ENCODE measurements at places on chromosomes 7 and 10.
A peak's percentile ranks its signal among the peaks of the same experiment; 100 is the strongest.

GRCh38 chr7:27917774-27918314 is 177.9 kb downstream of the TAX1BP1 start:
- H3K36me3 ChIP-seq, result no peaks in the 10 kb centered on the region
- H3K27ac ChIP-seq, result no peak overlapping the region
- H3K4me3 ChIP-seq, result no peak overlapping the region
- no peak for DNase-seq

- H3K4me1 ChIP-seq, result peaks cover 4% of the 10 kb centered on the region
- H3K27ac ChIP-seq, result no peak overlapping the region
- H3K4me3 ChIP-seq, result no peak overlapping the region
- no peak for DNase-seq
- H3K36me3 ChIP-seq, result no peaks in the 10 kb centered on the region
- no peaks in the 10 kb centered on the region for H3K27me3 ChIP-seq
Measured at GRCh38 chr7:7919449-7919945, 49.1 kb upstream of the GLCCI1 start.

- peak within 1 kb of the TSS; percentile 53 for H3K4me3 ChIP-seq
- peaks cover 4% of the 10 kb centered on the region for H3K36me3 ChIP-seq
- no peak for DNase-seq
- no peak within 1 kb of the TSS for H3K27ac ChIP-seq
- H3K4me1 ChIP-seq, result peaks cover 29% of the 10 kb centered on the region
Measured at GRCh38 chr7:6614953-6615722, at the start of gene ZNF853. TSS of gene ZNF853 (plus strand) at chr7:6615610. CDS start at chr7:6616175, 565 bp downstream.

- H3K36me3 ChIP-seq, result no peaks in the 10 kb centered on the region
- peaks cover 14% of the 10 kb centered on the region for H3K27me3 ChIP-seq
- H3K4me3 ChIP-seq, result no peak overlapping the region
Measured at GRCh38 chr10:7146189-7146588, 264.6 kb downstream of the SFMBT2 start.

DNA sequence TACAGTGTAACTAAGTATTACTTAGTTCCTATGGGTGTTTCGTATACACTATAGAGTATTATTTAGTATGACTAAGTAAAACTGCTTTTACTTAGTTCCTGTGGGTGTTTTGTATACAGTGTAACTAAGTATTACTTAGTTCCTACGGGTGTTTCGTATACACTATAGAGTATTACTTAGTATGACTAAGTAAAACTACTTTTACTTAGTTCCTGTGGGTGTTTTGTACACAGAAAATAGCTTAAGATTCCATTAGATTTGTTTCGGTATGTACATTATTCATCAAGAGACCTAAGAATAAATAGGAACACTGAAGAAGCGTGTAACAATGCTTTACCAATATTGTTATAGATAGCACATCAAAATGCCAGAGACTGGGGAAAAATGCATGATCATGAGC is 25.0 kb downstream of the IGF2BP3 start:
- no peak overlapping the region for H3K4me3 ChIP-seq
- H3K36me3 ChIP-seq, result no peaks in the 10 kb centered on the region
- H3K4me1 ChIP-seq, result no peaks in the 10 kb centered on the region
- H3K27ac ChIP-seq, result no peak overlapping the region
- no peak for DNase-seq

DNA sequence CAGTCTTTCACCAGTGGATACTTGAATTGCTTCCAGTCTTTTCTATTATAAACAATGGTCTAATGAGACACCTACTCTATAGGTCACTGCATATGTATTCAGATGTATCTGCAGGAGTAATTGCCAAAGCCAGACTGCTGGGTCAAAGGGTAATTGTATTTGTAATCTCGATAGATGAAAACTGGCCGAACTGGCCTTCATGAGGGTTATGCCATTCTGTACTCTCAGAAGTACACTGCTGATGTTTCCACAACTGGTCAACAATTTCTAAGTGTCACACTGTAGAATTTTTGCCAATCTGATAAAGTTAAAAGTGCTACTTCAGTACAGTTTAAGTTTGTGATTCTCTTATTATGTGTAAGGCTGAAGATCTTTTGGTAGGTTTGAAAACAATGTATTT is 64.6 kb downstream of the JAZF1 start:
- DNase-seq, result no peak
- no peak overlapping the region for H3K27ac ChIP-seq
- H3K27me3 ChIP-seq, result no peaks in the 10 kb centered on the region
- H3K36me3 ChIP-seq, result no peaks in the 10 kb centered on the region
- H3K4me1 ChIP-seq, result peaks cover 23% of the 10 kb centered on the region
- H3K4me3 ChIP-seq, result no peak overlapping the region

All from CD4-positive, alpha-beta T cell (primary cell).